Regular cardiac myocyte (primary cell): ENCODE measurements at places on chromosomes 12 and 14. TPM values are rescaled to one million over a fixed set of nuclear protein-coding genes. Genes with fewer than 3 reads are reported as not detected.

The PDE3A gene
- total RNA-seq, result 23.1 and 31.8 TPM in 2 replicates

The COL2A1 gene
- under 0.01 TPM in 2 replicates for total RNA-seq

The GPR65 gene
- 0.19 and 0.28 TPM in 2 replicates for total RNA-seq

The TMTC1 gene
- 18.8 and 87.1 TPM in 2 replicates for total RNA-seq

The SLC11A2 gene
- 38.2 and 65.1 TPM in 2 replicates for total RNA-seq

The B3GNT4 gene
- under 0.01 and 0.77 TPM in 2 replicates for total RNA-seq

The SRRM4 gene
- not detected in 2 replicates for total RNA-seq
